ENCODE measurements at places on chromosomes 5 and 9. TPM values are rescaled to one million over a fixed set of nuclear protein-coding genes. Genes with fewer than 3 reads are reported as not detected.

DNA sequence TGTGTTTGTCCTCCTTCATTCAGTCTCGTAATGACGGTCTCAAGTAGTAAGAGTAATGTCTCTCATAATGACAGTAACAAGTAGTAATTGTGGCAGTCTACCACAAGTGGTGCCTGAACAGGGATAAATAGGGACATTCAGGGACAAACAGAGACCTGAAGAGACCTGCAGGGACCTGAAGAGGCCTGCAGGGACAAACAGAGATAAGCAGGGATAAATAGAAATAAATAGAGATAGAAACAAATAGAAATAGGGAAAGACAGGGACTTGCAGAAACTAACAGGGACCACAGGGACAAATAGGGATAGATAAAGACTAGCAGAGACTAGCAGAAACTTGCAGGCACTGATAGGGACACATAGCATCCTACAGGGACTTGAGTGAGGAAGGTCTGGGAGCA, 7.9 kb downstream of the UGT3A2 start:
- no peak for DNase-seq
- H3K4me3 ChIP-seq, result no peak overlapping the region
- H3K27me3 ChIP-seq, result no peaks in the 10 kb centered on the region

DNA sequence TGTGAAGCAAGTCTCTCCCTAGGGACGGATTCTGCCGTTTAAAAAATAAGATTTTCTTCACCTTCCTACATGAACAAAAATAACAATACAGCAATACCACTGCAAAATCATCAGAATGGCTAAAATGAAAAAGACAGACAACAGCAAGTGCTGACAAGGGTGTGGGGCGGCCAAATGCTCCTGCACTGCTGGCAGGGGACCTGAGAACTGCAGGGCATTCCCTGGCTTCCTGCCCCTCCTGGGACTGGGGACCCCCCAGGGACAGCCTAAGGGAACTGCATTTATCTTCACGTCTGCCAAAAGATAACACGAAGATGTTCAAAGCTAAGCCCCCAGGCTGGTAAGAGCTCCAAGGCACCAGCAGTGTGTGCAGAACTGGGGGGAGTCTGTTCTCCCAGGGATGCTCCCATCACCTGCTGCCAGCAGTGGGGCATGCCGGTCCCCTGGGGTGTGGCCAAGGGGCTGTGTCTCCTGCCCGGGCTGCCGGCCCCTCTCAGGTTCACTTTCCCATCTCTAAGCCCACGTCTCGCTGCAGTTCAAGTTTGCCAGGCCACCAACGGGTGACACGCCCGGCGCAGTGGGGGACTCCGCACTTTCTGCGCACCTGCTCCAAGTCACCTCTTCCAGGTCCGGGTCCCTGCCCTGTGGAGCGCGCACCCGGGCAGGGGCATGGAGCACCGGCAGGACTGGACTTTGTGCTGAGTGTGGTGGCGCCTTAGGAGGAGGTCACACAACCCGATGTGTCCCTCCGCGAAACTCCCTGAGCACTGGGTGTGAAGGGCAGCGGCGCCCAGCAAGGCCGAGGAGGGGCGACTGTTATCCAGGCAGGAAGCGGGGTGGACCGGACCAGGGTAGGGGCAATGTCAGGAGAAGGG, 4.5 kb upstream of the EGFL7 start:
- no peaks in the 10 kb centered on the region for H3K36me3 ChIP-seq
- H3K27ac ChIP-seq, result peak overlapping the region; percentile 91
- peak; percentile 64 for DNase-seq
- no peaks in the 10 kb centered on the region for H3K27me3 ChIP-seq
- peak overlapping the region; percentile 74 for H3K4me3 ChIP-seq

DNA sequence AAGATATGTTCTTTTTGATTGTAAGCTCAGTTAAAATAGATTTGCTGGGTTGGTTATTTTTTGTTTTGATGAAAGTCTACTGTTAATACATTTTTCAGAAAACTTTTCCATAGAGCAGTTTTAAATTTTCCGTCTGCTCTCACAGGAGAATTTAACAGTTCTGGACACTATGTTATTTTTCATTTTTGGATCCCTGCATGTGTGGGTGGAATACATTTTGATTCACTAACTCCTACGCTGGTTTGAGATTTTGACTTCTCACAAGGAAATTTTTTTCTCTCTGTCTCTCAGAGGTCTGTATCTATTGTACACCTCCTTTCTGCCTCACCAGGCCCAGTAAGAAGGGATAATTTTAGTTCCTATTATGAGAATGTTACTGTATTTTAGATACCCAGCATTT, 502.4 kb downstream of the CDH10 start:
- no peaks in the 10 kb centered on the region for H3K27me3 ChIP-seq
- no peak for DNase-seq
- no peaks in the 10 kb centered on the region for H3K36me3 ChIP-seq
- H3K4me3 ChIP-seq, result no peak overlapping the region
- H3K27ac ChIP-seq, result no peak overlapping the region
- H3K4me1 ChIP-seq, result no peaks in the 10 kb centered on the region

DNA sequence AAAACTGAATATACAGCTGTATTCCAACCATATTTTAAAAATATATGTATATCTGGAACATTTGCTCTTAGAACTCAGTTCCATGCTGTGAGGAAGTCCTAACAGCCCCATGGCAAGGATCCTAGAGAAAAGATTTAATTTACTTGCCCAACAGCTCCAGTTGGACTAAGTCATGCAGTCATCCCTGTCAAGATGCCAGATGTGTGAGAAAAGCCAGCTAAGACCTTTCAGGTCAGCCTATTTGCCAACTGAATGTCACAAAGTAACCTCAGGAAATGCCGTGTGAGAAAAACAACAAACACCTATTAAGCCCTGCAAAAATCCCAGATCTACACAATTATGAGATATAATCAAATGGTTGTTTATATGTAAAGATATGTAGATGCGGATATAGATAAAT, 416.3 kb downstream of the NR2F1-AS1 start:
- H3K27me3 ChIP-seq, result no peaks in the 10 kb centered on the region
- no peak overlapping the region for H3K4me3 ChIP-seq
- DNase-seq, result peak; percentile 32
- no peak overlapping the region for H3K27ac ChIP-seq
- H3K4me1 ChIP-seq, result peaks cover 13% of the 10 kb centered on the region

Gene DNAI1
- total RNA-seq, result 0.43 TPM

Gene MYOZ3
- total RNA-seq, result 2.3 TPM

Gene PCDHGC3
- total RNA-seq, result 23.8 TPM

GRCh38 chr5:128632264-128632663, 94.2 kb upstream of the FBN2 start:
- H3K27me3 ChIP-seq, result no peaks in the 10 kb centered on the region
- no peaks in the 10 kb centered on the region for H3K4me1 ChIP-seq
- H3K27ac ChIP-seq, result no peak overlapping the region
- no peak for DNase-seq
- no peak overlapping the region for H3K4me3 ChIP-seq

DNA sequence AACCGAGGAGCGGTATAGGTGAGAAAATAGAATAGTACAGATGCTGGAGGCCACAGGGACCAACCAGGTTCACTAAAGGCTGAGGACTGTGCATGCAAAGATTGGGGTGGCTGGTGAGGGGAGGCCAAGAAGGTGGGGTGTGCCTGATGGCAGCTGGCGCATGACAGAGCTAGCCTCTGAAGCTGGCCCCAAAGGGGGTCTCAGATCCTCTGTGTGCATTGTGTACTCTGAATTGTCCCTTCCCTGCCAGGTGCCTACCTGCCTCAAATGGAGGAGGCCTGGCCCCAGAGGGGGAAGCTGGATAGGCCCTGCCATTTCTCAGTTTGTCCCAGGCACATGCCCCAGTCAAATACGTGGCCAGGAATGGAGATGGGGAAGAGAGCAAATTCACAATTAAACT, 63.1 kb downstream of the CRB2 start:
- no peaks in the 10 kb centered on the region for H3K4me1 ChIP-seq
- peaks cover 20% of the 10 kb centered on the region for H3K36me3 ChIP-seq
- H3K27me3 ChIP-seq, result no peaks in the 10 kb centered on the region
- no peak for DNase-seq
- H3K27ac ChIP-seq, result no peak overlapping the region

Gene S100Z
- total RNA-seq, result not detected

Gene DPYSL3
- 54.7 TPM for total RNA-seq

GRCh38 chr5:98780390-98780789, 6.9 kb downstream of the RGMB start:
- no peak overlapping the region for H3K4me3 ChIP-seq
- no peaks in the 10 kb centered on the region for H3K27me3 ChIP-seq
- H3K27ac ChIP-seq, result no peak overlapping the region
- no peaks in the 10 kb centered on the region for H3K4me1 ChIP-seq
- H3K36me3 ChIP-seq, result peaks cover 3% of the 10 kb centered on the region

Gene FIBCD1
- total RNA-seq, result not detected

DNA sequence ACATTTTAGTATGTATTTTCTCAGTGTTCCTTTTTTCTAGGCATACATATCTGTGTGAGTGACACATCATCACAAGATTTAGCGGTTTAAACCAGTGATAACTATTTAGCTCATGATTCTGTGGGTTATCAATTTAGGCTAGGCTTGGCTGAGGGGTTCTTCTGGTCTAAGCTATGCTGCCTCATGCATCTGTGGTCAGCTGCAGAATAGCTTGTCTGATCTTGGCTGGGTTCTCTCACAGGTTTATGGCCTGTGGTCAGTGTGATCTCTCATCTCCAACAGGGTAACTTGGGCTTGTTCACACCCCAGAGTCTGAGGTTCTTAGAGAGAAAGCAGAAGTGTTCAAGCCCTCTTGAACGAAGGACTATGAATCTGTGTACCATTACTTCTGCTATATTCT, 363.3 kb downstream of the KDM4C start:
- no peak for DNase-seq
- no peaks in the 10 kb centered on the region for H3K27me3 ChIP-seq
- no peaks in the 10 kb centered on the region for H3K36me3 ChIP-seq
- no peak overlapping the region for H3K4me3 ChIP-seq
- no peak overlapping the region for H3K27ac ChIP-seq

Gene IL3
- not detected for total RNA-seq

Gene PIP5KL1
- total RNA-seq, result 0.64 TPM

- DNase-seq, result no peak
- H3K27me3 ChIP-seq, result no peaks in the 10 kb centered on the region
- H3K4me3 ChIP-seq, result no peak overlapping the region
Measured at GRCh38 chr5:6302075-6302474, 76.3 kb downstream of the MED10 start.

DNA sequence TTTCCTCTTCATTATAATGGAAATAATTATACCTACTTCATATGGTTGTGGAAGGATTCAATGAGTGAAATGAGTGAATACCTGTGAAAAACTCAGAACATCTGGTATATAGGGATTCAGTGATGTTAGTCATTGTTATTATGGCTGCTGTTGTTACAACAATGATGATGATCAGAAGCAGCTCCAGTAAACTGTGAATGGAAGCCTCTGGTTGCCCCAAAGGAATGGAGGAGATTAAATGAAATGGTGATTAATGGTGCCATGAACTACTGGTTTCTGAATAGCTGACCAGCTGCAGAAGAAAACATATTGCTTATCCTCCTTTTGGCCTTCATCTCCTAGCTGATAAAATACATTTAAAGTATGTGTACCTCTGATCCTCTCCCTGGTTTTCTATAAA, 372.0 kb downstream of the ARHGEF28 start:
- no peak overlapping the region for H3K27ac ChIP-seq
- no peaks in the 10 kb centered on the region for H3K36me3 ChIP-seq
- H3K27me3 ChIP-seq, result no peaks in the 10 kb centered on the region
- DNase-seq, result no peak

GRCh38 chr9:36815023-36815422, 219.0 kb downstream of the PAX5 start:
- DNase-seq, result no peak
- peaks cover 12% of the 10 kb centered on the region for H3K4me1 ChIP-seq
- H3K36me3 ChIP-seq, result no peaks in the 10 kb centered on the region
- peaks cover 3% of the 10 kb centered on the region for H3K27me3 ChIP-seq

GRCh38 chr5:33379757-33380156, 61.0 kb upstream of the TARS1 start:
- no peak for DNase-seq
- no peak overlapping the region for H3K27ac ChIP-seq
- H3K36me3 ChIP-seq, result no peaks in the 10 kb centered on the region
- no peaks in the 10 kb centered on the region for H3K27me3 ChIP-seq

DNA sequence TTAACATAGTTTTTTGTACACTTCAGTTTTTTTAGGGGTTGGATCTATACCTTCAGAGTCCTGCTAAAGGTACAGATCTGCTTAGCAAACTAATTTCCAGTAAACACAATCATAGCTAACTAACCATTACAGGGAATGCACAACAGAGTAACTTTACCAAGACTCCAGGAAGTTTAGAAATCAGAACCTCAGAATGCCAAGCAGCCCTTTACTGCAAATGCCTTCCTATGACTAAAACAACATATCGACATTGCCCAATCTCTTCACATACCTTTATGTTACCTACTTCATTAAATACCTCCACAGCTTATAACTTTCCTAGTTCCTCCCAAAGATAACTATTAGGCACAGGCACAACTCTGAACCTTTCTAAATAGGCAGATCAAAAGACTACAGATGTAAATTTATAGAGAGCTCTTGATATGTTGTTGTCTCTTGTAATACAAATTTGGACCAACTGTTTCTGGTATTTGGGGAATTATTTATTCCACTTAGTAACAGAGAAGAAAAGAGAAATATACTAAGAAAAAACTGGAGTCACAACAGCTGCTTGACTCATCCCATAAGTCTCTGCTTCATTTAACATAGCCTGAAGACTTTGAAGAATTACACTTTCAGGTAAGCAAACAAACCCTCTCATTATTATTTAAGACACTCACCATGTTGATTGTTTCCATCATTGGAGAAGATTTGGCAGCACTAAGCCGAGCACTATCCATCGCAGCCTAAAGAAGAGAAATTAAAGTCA, 46.0 kb upstream of the OR2K2 start:
- H3K36me3 ChIP-seq, result peaks cover 98% of the 10 kb centered on the region
- H3K27ac ChIP-seq, result no peak overlapping the region
- DNase-seq, result no peak
- H3K4me3 ChIP-seq, result no peak overlapping the region
- no peaks in the 10 kb centered on the region for H3K4me1 ChIP-seq

DNA sequence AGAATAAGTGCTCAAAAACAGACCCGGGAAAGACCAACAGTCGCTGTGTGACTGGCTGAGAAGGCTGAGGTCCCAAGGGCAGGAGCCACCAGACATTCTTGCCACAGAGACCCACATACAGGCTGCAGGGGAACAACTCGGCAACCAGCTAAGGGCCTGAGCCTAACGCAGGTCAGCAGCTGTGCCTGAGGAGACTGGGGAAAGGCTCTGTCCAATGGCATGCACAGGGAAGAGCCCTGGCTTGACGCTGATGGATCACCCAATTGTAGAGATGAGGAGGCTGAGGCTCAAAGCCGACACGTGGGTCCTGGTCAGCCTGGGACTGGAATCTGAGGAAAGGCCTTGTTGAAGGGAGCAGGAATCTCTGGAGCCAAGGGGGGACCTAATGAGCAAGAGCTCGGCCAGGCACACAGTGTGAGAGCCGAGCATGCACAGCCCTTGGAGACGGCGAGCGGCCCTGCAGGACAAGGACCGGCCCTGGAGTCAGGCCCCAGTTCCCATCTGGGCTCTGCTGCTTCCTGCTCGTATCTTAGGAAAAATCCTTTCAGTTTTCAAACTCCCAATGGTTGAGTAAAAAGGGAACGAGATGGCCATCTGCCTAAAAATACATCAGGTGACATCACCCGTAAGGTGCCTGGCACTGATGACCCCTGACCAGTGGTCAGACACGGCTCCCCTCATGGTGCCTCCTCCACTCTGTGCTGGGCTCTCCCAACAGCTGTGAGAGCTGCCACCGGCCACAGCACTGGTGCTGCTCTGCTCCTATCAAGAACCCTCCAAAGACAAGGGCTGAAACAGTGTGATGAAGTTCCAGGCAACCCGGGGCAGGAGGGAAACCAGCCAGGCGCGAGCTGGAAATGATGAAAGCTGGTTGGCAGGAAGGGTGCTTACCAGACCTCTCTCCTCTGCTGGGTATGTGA, 16.4 kb downstream of the LMAN2 start:
- peaks cover 100% of the 10 kb centered on the region for H3K36me3 ChIP-seq
- H3K27ac ChIP-seq, result peak overlapping the region; percentile 70
- H3K27me3 ChIP-seq, result no peaks in the 10 kb centered on the region
- DNase-seq, result peak; percentile 41

Measured in heart left ventricle (tissue), 16 donors.